Esophagus squamous epithelium (tissue), 5 donors: ENCODE measurements at places on chromosomes 1 and 21.

- DNase-seq: no peak
These were observed 8.9 kb downstream of the GABRD start for GRCh38 chr1:2027961-2028583.

DNA sequence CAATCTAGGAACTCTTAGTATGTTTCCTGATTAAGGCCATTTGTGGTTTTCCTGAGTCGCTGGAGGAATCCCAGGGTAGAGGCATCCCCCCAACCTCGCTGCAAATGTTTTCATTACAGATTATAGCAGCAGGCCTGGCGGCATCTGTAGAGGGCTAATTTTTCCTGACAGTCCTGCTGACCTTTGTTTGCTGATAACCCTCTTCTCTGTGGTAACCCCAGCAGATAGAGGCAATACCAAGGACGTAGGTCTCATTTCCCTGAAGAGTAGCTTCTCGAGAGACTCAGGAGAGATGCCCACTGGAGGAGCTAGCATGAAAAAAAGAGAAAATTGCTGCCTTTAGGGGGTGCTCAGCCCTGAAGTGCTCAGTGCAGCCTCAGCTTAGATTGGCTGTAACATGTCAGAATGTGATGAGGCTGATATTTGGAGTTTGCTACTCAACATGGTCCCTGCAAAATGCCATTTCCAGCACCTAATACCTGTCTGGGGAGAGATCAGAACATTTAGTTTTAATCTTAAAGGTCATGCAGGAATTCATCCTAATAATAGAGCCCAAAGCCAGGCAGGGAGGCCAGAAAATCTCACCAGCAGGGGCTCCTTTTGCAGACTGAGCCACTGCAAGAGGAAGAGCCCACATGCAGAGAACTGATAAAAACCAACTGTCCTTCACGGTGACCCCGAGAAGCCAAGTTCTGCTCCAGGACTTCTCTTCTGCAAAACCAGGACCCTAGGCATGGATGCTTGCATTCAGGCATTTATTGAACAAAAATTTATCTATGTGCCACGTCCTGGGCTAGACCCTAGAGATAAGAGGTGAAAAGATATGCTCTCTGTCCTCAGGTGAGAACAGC, 184.5 kb downstream of the KAZN start:
- no peak for DNase-seq

- DNase-seq: no peak
These were observed 22.2 kb downstream of the SLC25A33 start for GRCh38 chr1:9561429-9561828.

GRCh38 chr1:156233426-156234127, 8.4 kb upstream of the BGLAP start:
- DNase-seq: no peak

DNA sequence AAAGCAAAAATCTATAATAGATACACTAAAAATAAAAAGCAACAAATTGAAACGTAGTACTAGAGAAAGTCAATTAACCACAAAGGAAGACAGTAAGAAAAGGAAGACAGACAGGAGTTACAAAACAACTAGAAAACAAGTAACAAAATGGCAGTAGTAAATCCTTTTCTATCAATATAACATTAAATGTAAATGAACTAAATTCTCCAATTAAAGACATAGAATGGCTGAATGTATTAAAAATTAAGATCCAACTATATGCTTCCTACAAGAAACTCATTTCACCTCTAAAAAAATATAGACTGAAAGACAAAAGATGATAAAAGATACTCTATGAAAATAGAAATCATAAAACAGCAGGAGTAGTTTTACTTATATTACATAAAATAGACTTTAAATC, 79.1 kb downstream of the CTH start:
- no peak for DNase-seq

DNA sequence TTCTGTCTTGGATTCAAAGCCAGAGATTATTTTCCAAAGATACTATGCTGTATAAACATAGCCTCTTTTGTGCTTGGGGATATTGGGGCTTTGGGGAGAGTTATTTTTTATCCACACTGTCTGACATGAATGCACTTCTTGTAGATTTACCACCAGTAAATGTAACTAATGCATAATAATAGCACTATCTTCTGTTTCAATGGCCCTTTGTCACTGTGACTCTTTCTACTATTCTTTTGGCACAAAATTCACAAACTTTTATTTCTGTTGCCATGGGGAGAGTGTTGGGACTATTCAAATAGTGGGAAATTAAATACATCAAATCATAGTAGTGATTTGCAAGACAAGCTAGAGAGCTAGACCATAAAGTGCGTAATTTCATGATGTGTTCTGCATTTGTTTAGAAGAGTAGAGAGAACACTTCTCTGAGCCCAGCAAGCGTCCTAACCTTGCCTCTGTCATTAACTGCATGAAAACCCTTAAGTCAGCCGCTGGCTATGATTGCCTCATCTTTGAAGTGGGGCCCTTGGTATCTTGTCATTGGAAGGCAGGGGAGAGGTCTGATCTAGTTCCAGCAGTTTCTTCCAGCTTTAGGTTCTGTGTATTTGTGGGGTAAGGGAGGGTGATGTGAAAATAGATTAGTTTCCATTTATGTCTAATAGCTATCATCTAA, 154.4 kb downstream of the HHAT start:
- DNase-seq: no peak

GRCh38 chr1:98949621-98950020, 55.0 kb downstream of the PLPPR5 start:
- DNase-seq: no peak

DNA sequence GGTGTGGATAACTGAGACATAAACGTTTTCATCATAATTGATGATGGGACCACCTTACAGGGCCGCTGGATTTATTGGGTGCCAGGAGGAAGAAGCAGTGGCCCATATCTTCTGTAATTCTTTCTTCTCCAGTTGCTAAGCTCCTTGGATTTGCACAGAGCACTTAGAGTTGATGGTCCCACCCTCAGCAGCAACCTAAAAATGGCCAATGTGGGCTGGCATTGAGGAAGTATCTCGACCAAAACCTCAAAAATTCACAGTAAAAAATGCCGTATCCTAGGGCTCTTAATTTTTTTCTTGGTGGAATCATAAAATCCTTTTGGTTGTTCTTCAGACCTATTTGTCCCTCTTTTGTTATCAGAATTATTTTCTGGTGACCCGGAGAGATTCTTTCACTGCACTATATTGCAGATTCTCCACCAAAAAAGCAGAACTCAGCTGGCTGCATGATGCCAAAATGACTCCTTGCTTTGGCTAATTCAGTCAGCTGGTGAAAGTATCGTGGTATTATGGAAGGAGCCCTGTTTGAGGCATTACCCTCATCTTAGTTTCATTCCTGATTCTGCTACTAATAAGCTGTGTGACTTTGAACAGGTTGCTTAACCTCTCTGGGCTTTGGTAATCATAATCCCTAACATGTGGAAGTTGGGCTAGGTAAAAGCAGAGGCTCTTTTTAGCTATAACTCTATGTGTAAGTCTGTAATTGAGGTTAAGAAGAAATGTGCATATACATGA, 27.6 kb downstream of the KIRREL1 start:
- DNase-seq: no peak

GRCh38 chr1:65090406-65090805, 57.6 kb upstream of the AK4 start:
- no peak for DNase-seq

GRCh38 chr1:110620250-110620615, 14.1 kb upstream of the KCNA2 start:
- DNase-seq: no peak

- DNase-seq: no peak
These were observed 85.3 kb downstream of the FOXD2 start for GRCh38 chr1:47522935-47523834.

DNA sequence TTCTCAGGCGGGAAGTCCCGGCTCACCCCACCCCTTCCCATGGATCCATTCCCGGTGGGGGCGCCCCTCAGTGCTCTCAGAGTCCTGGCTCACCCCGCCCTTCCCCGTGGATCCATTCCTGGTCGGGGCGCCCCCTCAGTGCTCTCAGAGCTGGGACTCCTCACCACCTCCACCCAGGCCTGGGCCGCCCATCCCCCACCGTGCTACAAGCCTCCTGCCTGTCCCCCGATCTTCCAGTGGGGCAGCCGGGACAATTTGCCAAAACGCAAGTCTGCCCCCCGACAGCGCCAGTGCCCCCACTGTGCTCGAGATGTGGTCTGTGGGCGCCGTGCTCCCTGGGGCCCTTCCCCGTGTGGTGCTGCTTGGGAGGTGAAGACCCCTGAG, 23.2 kb upstream of the PLCH2 start:
- no peak for DNase-seq

GRCh38 chr1:226960944-226961765, 21.1 kb downstream of the COQ8A start:
- DNase-seq: no peak

- no peak for DNase-seq
These were observed 302.6 kb upstream of the PTBP2 start for GRCh38 chr1:96418969-96419368.

- no peak for DNase-seq
These were observed 71.3 kb downstream of the GRIK3 start for GRCh38 chr1:36963006-36963405.

GRCh38 chr1:185533596-185533995, 200.6 kb upstream of the HMCN1 start:
- no peak for DNase-seq

- no peak for DNase-seq
These were observed at the start of gene TMEM125 for GRCh38 chr1:43269627-43270375. Gene TMEM125 (plus strand): TSS chr1:43269983. CDS start chr1:43272723, 2,740 bp downstream.

DNA sequence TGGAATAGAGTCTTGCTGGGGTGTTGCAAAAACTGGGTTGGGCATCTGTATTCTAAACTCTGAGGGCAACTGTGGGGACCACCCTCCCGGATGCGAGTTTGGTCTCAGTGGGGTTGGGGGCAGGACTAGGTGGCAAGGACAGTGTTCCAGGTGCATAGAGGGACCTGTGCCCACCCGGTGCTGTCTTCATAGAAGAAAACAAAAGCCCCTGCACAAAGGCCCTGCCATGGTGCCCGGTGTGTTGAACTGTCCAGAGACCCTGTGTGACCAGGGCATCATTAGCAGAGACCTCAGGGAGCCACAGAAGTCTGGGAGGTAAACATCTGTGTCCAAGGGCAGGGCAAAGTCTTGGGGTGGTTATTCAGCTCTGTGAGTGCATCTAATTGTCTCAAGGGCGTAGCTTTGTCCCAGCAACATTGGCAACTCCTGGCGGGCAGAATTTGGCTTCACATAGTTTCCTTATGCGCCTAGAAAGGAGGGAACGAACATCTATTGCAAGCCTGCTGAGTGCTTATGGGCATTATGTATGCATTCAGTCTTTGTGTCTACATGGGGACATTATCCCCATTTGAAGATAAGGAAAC, 72.2 kb upstream of the IFFO2 start:
- no peak for DNase-seq

DNA sequence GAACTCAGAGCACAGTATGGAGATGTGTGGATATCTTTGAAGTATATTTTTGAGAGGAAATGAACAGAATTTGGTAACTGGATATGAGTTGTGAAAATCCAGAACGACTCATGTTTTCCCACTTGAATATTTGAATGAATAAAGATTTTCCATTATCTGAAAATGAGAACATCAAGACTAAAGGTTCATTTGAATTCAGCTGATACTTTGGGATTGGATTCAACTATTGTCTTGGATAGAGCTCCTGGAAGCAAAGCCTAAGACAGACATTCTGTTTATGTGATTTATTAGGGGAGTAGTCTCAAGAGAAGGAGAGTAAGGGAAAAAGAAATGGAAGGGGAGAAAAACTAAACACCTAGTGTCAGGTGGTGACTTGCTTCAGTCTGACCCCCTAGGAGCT, 256.0 kb upstream of the LYPLAL1 start:
- DNase-seq: no peak

DNA sequence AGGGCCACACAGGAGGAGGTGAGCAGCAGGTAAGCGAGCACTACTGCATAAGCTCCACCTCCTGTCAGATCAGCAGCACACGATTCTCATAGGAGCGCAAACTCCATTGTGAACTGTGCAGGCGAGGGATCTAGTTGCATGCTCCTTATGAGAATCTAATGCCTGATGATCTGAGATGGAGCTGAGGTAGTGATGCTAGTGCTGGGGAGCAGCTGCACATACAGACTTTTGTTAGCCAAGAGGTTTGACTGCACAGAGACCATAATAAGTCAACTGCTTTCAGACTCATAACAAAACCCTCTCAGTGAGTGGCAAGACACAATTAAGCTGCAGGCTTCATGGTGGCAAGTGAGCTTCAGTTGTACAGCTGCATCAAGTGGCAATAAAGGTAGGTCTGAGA, 83.4 kb downstream of the PSMG1 start:
- no peak for DNase-seq

GRCh38 chr1:205920159-205920558, 23.1 kb downstream of the SLC26A9 start:
- DNase-seq: no peak

DNA sequence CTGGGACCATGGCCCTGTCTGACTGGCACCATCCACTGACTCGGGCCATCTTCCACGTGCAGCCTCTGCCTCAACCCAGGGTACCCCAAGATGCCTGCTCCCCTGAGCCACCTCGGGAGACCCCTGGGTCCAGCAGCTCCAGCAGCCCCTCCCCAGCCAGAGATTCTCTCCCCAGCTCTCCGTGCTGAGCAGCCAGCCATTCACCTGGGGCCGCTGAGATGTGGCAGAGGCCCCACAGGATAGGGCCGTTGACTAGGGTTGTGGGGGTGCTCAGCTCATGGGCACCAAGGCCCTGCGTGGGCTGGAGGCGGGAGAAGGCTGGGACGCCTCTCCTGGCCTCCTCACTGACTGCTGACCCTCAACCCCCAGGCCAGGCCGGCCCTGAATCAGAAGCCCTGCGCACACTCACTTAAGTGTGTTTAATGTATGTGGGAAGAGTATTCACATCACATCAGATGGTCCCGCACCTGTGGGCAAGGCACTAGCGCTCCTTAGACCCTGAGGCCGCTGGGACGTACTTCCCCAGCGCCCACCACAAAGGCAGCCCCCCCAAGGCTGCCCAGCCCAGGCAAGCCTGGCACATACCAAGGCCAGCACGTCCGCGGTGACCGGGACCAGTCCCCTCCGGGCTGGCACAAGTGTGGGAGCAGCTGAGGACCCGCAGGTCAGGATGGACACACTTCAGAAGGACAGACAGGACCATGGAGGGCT, 27.8 kb downstream of the SLC19A1 start:
- DNase-seq: no peak

DNA sequence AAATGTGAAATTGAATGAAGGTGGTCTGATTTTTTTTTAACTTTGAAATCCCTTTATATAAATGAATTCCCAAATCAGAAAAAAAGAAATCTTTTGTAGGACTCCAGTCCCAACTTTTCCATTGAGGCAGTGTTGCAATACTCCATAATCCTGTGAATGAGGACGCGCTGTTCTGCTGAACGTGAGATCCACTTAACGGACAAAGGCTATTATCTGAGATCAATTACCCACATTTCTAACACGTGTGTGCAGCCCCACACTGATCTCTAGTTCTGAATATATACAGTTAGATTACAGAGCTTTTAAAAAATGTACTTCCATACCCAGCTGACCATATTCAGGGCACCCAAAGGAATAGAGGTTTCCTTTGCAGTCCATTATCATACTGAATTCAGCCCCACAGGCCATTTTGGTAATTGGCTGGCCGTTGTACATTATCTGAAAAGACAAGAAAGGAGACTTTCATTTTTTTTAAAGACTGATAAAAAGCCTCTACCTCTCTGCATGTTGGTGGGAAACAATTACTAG, 19.0 kb downstream of the RCC2 start:
- no peak for DNase-seq
